ENCODE measurements at places on chromosomes 13 and 19.

GRCh38 chr19:55539090-55539984, 2.4 kb upstream of the SBK2 start:
- DNase-seq = no peak

DNA sequence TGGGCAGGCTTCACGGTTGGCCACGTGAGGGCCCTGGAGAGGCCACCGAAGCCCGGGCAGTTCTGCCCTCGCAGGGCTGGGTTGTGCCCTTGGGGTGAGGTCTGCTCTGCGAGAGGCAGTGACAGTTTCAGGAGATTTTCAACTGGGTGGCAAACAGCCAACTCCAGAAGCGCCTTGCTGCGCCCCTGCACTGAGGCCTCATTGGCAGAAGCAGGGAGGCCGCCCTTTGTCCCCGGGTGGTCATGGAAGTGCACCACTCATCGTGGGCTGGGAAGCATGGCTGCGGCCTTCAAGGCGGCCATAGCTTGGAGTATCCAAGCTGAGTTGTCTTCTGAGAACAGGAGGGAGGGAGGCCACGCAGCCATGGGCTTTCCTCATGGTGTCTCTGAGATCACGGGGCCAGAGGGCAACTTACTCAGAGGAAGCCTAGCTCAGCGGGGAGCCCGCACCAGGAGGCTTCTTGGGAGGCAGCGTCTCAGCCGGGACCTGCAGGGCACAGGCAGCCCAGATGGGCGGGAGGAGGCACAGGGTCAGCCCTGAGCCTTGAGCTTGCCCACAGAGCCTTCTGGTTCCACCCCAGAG, 14.8 kb downstream of the PLEKHJ1 start:
- DNase-seq = no peak

DNA sequence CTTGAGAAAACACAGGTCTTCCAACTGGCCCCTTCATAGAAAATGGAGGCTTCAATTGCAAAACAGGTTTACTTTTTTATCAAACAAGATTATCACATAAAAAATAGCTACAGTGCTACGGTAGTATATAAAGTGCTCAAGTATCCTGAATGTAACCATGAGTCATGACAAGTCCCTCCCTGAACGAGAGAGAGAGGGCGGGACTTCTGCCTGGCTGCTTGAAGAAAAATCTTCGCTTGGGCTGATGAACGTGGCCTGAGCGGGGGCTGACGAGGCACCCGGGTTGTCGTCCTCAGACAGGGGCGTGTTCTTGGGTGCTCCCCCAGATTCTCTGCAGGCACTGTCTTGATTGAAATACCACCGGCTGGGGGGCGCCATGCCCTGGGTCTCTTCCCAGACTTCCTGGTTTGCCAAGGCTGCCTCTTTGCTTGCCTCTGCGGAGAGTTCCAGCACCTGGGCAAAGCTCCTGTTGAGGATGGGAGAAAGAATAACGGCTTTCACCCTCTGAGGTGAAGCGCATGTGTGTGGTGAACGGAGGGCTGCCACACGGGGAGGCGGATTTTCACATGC, 23.2 kb upstream of the CPAMD8 start:
- no peak for DNase-seq

- no peak for DNase-seq
Observed at GRCh38 chr13:35704331-35704730, 227.8 kb upstream of the MAB21L1 start.

DNA sequence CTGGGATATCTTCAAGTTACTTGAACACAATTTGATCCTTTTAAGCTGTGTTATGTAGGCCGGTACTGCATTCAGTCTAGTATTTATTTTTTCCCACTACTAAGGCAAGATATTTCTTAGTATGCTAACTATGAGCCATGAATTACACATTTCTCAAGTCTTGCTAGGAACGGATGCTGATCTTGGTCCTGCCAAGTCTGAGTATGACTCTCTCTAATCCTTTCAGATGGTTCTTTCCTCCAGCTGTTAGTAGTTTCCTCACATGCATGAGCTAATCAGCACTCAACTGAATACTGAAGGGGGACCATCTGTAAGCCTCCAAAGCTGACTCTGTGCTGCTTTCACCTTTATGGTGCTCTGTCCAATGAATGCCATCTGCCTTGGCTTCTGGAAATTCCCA, 460.3 kb downstream of the KCTD12 start:
- no peak for DNase-seq

GRCh38 chr19:2070436-2070827, 19.4 kb upstream of the MKNK2 start:
- DNase-seq = no peak

DNA sequence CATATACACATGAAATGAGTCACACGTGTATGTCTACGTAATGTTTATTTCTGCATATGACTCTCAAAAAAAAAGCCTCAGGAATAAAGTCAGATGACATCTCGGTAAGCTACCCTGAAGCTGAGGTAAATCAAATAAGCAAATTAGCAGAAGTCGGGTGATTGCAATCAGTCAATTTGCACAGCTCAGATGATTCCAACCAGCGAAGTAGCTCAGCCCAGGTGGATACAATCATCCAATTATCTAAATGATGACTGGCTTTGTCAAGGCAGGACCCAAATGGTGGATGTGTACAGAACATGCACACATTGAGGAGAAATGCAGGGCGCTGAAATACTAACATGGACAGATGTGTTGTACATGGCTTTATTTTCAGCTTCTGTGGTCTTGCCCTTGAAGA, 148.5 kb downstream of the ZNF486 start:
- DNase-seq = no peak

DNA sequence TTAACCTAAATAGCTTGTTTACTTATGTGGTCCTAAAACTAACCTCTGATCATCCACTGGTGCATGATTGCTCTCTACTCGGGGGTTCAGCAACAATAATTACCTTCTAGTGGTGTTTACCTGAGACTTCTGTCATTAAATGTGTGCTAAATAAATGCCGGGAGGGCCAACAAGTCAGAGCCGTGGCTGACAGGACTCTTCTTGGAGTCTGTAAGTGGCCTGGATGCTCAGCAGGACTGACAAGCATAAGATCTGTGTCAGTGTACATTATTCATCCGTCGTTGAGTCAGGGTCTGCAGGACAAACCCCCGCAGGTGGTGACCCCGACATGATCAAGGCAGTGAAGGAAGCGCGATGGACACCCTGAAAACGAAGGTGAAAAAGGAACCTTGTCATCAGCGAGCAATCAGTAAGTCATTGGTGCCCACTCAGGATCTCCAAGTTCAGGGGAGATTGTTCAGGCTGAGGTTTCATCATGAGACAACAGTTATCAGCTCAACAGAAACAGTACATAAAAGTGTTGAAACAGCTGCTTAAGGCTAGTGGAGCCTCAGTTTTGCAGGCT, 1466.9 kb downstream of the UQCRFS1 start:
- DNase-seq = no peak

DNA sequence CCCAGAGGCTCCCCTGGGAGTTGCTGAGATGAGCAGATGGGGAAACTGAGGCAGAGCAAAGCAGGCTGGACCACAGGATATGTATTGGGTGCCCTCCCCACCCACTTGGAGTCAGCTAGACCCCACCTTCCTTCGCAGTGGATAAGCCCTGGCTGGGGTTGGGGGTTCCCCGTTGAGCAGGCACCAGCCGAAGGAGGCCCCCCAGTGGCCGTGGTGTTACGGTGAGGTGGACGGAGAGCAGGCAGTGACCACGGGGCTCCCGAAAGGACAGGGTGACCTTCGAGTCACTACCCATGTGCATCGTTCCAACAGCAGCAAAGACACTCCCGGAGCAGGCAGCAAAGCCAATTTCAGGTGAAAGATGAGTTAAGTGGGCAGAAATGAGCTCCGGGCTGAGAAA, 62.4 kb upstream of the ADGRE5 start:
- DNase-seq = no peak

- peak; percentile 5 for DNase-seq
Observed at GRCh38 chr13:51262501-51263211, 40.5 kb downstream of the FAM124A start.

- no peak for DNase-seq
Observed at GRCh38 chr19:14889994-14890642, 4.2 kb upstream of the OR7A17 start.

DNA sequence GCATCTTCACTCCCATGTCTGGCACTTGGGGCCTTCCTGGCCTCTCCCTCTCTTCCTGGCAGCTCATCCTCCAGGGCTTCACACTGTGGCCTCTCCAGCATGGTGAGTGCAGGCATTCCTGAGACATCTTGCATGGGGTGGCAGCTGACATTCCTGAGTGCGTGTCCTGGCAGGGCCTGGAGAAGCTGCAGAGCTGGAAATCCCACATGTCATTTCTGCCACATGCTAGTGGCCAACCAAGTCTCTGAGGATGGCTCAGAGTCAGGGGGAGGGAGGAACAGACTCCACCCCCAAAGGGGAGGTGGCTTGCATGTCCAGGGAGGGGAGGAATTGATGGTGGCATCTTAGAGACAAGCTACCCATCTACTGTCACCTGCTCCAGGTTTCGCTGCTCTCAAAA, 41.6 kb upstream of the AMER2 start:
- no peak for DNase-seq

DNA sequence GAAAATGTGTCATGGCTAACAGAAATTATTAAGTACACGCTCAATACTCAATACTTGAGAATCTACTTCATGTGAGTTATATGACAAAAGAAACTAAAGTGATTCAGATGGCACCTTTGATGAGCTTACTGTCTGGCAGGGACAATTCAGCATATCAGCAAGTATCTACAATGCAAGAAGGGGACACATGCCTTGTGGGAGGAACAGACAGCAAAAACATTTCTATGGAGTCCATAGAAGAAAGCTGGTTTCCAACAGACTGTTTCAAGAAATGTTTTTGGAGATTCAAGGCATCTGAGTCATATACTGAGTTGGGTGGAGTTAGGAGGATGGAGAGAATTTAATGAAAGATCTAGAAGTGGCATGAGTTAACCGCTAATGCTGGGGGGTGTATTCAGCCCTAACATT, 54.7 kb downstream of the MBNL2 start:
- no peak for DNase-seq

DNA sequence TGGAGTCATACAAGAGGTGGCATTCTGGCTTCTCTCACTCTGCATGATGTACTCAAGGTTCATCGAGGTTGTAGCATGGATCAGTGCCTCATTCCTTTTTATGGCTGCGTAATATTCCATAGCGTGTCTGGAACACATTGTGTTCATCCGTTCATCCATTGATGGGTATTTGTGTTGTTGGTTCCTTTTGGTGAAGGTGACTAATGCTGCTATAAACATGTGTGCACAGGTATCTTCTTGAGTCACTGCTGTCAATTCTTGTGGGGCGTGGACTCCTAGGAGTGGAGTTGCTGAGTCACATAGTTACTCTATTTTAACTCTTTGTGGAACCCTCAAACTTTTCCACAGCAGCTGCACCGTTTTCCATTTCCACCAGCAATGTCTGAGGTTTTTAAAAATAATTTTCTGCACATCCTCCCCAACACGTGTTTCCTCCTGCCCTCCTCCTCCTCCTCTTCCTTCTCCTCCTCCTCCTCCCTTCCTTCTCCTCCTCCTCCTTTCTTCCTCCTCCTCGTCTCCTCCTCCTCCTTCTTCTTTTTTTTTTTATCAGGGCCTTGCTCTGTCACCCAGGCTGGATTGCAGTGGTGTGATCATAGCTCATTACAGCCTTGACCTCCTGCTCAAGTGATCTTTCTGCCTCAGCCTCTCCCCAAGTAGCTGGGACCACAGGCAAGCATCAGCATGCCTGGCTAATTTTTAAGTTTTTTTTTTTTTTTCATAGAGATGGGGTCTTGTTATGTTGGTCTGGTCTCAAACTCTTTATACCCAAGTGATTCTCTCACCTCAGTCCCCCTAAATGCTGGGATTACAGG, 2.0 kb upstream of the TMEM221 start:
- peak; percentile 63 for DNase-seq

DNA sequence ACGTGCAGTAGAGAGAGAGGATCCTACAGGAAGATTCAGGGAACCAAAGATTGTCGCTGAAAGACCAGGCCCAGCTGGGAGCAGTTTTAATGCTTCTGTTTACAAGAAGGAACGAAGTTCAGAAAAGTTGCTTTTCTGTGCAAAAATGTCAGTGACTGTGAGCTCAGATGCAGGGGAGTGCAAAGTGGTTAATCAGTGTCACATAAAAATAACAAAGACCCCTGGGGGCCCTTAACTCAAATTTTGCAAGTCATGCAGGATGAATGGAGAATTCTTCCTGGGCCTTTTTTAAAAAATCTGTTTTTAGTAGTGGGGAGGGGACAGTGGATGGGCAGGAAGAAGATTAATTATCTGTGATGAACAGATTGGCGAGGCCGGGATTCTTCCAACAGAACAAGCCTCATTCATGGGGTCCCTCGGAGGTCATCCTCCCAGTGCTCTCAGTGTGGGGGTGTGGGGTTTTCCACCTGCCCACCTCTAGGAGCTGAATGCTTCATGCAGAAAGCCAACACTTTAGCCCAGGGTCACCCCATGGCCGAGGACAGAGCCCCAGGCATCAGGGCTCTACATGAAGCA, 167.2 kb downstream of the UQCRFS1 start:
- DNase-seq = no peak

GRCh38 chr19:5057860-5058259, 88.9 kb downstream of the KDM4B start:
- DNase-seq = no peak

- DNase-seq = no peak
Observed at GRCh38 chr19:39969681-39970424, 1.1 kb upstream of the PSMC4 start.

DNA sequence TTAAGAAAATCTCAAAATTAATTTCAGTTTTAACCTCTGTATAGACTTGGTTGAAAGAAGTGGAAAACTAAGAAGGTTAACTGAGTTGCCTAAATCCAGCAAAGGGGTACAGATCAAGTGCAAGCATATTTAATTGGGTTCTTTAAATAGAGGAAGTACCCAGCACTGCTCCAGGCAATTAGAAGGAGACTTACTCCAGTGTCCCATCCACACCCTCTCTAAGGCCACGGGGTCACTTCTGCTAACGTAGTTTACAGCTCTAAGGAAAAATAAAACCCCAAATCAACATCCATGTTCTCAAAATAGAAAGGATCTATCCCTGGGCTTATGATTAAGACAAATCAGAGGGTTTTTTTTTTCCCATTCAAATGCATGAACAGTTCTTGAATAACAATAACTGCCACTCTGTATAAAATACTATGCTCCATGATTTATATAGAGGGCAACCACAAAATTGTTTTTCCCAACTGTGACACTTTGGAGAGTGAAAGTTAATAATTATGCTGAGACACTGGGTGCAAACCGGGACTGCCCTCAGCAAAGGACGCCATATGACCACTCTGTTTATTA, 4.6 kb downstream of the FRY start:
- no peak for DNase-seq

GRCh38 chr19:18112989-18113478, 15.5 kb downstream of the MAST3 start:
- peak; percentile 84 for DNase-seq

DNA sequence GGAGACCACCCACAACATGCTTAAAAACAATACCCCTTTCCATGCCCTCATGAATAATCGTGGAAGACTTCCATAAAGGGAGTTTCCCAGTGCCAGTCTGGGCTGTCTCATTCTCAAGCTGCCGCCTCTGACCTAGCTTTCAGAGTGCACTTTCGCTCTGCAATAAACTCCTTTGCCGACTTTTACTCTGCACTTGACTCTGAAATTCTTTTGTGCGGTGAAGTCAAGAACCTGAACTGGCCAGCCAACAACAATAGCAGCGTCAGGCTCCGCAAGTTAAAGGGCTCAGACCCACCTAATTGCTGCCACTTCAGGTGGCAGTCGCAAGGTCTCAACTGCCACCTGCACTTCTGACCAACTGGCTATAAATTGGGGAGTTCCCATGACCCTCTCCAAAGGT, 10.3 kb upstream of the LEUTX start:
- DNase-seq = no peak

All from RPMI8226 (cell line).